Smooth muscle cell of the brain vasculature (primary cell): ENCODE measurements at places on chromosomes 16 and 17.

DNA sequence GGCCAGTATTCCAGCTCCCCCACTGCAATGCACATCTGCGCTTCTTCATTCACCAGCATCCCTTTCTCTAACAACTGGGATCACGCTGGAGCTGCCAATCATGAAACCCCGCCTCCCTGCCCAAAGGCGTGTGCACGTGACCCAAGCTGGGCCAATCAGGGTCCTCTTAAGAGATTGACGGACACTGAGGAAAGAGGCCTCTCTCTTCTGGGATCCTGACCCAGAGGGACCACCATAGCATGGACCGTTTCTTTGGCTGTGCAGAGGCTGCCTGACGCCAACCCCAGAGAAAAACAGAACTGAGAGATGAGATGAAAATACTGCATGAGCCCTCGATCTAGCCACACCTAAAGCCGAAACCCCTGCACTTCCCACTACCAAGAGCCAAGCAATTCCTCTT is 32.0 kb downstream of the COTL1 start:
- no peak for DNase-seq

- no peak for DNase-seq
Measured at GRCh38 chr16:51154271-51155171, 3.5 kb upstream of the SALL1 start.

DNA sequence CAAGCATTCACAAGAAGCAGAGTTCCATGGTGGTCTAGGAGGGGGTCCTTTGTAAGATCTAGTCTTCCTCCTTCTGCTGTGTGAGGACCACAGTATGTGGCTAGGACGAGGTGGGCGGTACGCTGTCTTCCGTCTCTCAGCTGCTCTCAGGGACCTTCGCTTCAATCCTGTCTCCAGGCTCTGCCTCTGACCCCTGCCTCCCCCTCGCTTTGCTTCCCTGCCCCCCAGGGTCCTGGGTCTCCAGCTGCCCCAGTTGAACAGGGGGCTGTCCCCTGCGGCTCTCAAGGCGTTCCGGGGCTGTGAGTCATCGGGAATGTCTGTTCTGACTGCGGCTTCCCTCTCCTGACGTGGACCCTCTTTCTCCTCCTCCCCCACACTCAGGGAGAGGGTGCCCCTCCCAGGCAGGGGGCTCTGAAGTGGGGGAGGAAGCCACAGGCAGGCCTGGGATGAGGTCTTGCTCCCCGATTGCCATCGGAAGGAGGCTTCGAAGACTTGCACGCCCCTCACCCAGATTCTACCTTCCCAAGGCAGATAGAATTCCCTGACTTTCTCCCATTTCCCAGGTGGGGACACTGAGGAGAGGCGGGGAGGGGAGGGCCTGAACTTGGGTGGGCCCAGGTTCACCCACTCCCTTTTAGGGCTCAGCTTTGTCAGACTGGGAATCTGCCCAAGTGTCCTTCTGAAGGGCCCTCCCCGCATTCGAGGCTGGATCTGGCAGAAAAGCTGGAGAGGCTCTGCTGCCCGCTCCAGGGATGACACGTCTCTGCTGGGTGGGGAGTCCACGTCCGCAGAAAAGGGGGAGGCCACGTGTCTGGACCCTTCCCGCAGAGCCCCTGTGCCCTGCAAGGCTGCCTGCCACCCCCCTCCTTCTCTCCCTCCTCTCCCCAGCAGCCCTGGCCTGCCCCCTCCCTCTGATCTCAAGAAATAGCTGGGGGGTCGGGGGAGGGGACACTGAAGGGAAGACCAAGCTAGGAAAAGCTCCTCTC is 9.1 kb upstream of the COL1A1 start:
- peak; percentile 92 for DNase-seq

- peak; percentile 45 for DNase-seq
Measured at GRCh38 chr16:71882505-71883167, 1.3 kb downstream of the ZNF821 start.

GRCh38 chr17:76716146-76716838 is 5.5 kb upstream of the MXRA7 start:
- DNase-seq: no peak

DNA sequence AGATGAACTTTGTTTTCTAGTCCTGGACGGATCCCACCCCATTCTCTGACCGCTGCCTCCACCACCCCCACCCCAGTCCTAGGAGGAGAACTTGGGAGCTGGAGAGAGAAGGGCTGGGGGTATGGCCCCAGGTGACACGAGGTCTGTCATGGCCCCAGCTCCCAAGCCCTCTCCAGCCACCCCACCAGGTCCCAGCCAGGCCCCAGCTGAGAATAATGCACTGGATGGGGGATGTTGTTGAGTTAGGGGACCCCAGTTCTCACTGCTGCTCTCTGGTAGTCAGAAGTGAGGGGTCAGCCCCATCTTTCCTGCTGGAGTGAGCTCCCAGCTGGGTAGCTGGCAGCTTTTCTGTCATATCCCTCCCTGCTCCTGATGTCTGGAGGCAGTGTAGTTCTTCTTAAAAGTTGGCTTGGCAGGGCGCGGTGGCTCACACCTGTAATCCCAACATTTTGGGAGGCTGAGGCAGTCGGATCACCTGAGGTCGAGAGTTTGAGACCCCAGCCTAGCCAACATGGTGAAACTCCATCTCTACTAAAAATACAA is 4.6 kb upstream of the COL1A1 start:
- DNase-seq: no peak

- no peak for DNase-seq
Measured at GRCh38 chr16:57252148-57252721, 7.2 kb downstream of the ARL2BP start.

DNA sequence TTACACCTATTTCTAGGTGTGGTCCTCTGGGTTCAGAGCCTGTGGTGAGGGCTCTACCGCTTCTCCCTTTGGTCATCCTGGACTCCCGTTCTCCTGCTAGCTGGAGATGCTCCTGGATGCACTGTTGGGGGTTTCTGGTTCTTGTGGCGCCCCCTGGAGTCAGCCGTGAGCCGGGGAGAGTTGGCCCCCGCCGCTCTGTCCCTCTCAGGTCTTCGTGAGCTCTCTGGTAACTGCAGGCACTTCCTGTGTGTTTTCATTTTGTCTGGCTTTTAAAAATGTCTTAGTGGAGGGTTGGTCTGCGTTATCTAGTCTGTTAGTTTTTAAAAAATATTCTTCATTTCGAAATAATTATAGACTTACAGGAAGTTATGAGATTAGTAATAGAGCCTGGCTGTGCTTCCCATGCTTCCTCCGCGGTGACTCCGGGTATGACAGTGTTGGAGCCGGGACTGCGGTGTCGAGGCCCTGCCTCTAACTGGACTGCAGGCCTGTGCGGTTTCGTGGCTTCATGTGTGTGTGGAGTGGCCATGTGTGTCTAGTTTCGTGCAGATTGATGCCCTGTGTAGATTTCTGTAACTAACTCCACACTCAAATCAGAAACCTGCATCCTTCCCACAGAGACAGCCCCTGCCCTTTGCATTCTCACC is 78.0 kb upstream of the ZNF750 start:
- no peak for DNase-seq

- DNase-seq: no peak
Measured at GRCh38 chr16:23145186-23145585, 4.1 kb downstream of the USP31 start.

- no peak for DNase-seq
Measured at GRCh38 chr17:80781807-80782277, 209.8 kb upstream of the CHMP6 start.

GRCh38 chr17:33944412-33944811 is 310.7 kb upstream of the CCL2 start:
- no peak for DNase-seq

DNA sequence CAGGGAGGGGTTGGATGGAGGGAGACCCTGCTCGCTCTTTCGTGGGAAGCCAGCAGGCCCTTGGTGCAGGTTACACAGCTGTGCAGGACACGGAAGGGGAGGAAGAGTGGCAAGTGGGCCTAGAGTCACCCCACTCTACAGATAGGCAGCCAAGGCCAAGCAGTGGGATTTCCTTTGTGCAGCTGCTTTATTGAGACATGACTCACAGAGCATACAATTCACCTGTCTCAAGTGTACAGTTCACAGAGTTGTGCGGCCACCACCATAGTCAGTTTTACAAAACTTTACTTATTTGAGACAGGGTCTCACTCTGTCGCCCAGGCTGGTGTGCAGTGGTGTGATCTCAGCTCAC is 91.2 kb upstream of the CIBAR2 start:
- no peak for DNase-seq

GRCh38 chr17:50956750-50957523 is 90.8 kb upstream of the TOB1 start:
- no peak for DNase-seq

DNA sequence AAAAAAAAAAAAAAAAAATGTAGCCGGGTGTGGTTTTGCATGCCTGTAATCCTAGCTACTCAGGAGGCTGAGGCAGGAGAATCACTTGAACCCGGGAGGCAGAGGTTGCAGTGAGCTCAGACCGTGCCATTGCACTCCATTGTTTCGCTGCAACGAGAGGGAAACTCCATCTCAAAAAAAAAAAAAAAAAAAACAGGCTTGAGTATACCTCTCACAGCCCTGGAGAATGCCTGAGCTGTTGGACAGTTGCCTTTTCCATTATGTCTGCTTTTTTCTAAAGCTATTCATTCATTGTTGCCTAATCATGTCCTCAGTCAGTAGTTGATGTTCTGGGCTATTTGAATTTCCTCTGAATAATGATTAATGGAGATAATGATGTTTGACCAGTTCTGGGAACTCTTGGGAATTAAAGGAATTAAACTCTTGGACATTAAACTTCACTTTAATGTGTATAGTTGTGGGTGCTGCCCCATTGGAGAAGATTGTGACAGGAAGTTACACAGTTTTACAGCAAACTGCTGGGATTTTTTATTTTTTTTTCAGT is 11.8 kb downstream of the HMOX2 start:
- DNase-seq: no peak

DNA sequence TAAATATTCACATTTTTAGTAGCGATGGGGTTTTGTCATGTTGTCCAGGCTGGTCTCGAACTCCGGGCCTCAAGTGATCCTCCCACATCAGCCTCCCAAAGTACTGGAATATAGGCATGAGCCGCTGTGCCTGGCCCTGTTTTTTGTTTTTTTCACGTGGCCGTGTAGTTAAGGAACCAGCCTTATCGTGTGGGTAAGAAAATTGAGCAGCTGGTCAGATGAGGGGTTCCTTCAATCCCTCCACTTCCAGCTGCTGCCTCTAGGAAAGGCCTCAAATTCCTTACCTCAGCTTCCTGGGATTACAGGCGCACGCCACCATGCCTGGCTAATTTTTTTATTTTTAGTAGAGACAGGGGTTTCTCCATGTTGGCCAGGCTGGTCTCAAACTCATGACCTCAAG is 5.9 kb upstream of the DPEP2 start:
- DNase-seq: no peak

GRCh38 chr16:49876716-49877129 is 20.8 kb upstream of the ZNF423 start:
- no peak for DNase-seq

GRCh38 chr16:81942007-81942601 is 69.2 kb downstream of the SDR42E1 start:
- DNase-seq: no peak

DNA sequence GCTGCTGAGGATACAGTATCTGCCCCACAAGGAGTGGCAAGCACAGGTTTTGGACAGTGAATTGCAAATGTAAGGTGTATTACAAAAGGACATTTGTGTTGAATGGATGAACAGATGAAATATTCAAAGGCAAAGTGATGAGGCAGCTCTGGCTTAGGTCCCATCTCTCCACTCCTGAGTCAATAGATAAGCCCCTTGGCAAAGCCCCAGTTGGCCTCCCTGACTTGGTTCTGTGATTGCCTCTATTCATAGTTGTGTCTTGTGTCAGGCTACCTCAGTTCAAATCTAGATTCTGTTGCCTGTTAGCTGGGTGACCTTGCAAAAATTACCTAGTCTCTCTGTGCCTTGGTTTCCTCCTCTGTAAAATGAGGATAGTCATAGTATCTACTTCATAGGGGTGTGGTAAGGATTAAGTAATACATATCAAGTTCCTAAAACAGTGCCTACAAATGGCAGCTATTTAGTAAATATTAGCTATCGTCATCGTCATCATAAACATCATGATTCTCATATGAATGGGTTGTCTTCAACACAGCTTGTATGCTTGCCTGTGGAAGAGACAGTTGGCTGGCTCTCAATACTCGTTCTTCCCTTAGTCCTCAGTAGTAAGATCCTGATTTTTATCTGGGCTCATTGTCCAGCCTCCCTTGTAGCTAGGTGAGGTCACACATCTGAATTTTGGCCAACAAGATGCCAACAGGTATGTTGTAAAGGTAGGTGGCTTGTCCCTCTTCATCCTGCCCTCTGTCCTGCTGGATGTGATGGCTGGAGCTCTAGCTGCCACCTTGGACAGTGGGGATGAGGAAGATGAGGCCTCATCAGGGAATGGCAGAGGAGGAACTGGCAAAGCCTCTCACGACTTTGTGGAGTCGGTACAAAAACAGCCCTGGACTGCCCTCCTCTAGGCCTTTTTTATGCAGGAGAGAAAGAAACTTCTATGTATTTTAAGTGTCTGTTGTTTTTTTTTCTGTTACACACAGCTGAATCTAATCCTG is 2.1 kb upstream of the MFAP4 start:
- no peak for DNase-seq

DNA sequence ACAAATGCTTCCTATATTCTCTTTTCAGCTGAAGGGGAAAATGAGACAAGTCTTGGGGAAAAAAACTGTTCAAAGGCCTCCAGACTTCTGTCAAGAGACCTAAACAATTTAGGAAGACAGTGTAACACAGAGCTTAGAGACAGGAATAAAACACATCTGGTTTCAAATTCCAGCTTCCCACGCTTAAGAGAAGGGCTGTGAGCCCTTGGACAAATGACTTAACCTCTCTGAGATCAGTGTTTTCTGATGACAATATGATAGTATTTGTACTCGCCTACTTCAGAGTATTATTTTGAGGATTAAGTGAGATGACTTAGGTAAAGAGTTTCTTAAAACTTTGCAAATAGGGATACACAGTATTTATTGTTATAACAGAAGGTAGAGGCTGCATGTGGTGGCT is 29.5 kb downstream of the SMURF2 start:
- DNase-seq: no peak

- no peak for DNase-seq
Measured at GRCh38 chr16:2715519-2715918, 4.5 kb downstream of the PRSS27 start.

DNA sequence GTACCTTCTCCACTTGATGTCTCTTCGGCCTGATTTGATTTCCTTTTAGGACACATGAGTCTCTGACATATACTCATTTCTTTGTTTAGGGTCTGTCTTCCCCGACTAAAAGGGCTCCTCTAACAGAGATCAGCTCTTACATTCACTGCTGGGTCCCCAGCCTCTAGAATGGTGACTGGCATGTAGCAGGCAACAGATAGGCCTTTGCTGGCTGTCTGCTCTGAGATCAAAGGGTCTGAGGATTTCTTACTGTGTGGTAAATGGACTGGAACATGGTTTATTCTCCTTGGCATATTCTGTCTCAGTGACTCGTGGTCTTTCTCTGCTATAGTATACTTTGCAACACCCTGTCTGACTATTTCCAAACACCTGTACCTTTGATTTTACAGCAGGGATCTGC is 16.7 kb downstream of the DNAAF1 start:
- no peak for DNase-seq

GRCh38 chr17:32570081-32570396 is 83.2 kb downstream of the CDK5R1 start:
- no peak for DNase-seq
